CD4-positive, alpha-beta T cell treated with Interleukin-2 at 100 ng/mL for 4 hours (primary cell): ENCODE measurements at places on chromosomes 13 and 19.

DNA sequence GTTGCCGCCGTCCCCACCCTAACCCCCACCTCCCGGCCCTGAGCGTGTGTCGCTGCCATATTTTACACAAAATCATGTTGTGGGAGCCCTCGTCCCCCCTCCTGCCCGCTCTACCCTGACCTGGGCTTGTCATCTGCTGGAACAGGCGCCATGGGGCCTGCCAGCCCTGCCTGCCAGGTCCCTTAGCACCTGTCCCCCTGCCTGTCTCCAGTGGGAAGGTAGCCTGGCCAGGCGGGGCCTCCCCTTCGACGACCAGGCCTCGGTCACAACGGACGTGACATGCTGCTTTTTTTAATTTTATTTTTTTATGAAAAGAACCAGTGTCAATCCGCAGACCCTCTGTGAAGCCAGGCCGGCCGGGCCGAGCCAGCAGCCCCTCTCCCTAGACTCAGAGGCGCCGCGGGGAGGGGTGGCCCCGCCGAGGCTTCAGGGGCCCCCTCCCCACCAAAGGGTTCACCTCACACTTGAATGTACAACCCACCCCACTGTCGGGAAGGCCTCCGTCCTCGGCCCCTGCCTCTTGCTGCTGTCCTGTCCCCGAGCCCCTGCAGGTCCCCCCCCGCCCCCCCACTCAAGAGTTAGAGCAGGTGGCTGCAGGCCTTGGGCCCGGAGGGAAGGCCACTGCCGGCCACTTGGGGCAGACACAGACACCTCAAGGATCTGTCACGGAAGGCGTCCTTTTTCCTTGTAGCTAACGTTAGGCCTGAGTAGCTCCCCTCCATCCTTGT, 6.4 kb downstream of the YIPF2 start:
- DNase-seq, result no peak

- DNase-seq, result no peak
Measured at GRCh38 chr19:1085676-1086442, 9.3 kb downstream of the POLR2E start.

- no peak for DNase-seq
Measured at GRCh38 chr13:70703755-70704154, 595.5 kb upstream of the KLHL1 start.

GRCh38 chr19:55146078-55146704, 2.8 kb downstream of the TNNT1 start:
- DNase-seq, result peak; percentile 17

DNA sequence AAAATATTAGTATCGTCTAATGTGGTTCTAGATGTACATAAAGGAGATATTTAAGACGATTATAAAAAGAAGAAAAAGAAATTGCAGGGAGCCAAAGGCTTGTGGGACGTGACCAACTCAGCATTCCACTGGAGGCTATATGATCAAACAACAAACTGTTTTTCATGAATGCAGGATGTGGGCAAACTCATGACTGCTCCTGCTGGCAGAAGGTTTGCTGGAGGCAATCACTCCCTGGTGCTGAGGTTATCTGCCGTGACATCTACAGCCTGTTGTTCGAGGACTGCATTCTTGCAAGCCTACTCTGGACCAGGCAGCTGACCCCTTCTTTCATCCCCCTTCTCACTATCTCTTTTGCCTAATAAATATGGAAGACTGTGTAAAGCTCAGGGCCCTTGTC, 518.1 kb downstream of the UQCRFS1 start:
- DNase-seq, result no peak
